ENCODE measurements at places on chromosomes 2 and 18. TPM values are rescaled to one million over a fixed set of nuclear protein-coding genes. Genes with fewer than 3 reads are reported as not detected.

PAIP2B gene
- total RNA-seq = 2.4 TPM

GMCL1 gene
- total RNA-seq = 14.2 TPM

TPO gene
- total RNA-seq = not detected

AGAP1 gene
- total RNA-seq = 1.4 TPM

DNAH7 gene
- not detected for total RNA-seq

CREB1 gene
- 81.8 TPM for total RNA-seq

DNA sequence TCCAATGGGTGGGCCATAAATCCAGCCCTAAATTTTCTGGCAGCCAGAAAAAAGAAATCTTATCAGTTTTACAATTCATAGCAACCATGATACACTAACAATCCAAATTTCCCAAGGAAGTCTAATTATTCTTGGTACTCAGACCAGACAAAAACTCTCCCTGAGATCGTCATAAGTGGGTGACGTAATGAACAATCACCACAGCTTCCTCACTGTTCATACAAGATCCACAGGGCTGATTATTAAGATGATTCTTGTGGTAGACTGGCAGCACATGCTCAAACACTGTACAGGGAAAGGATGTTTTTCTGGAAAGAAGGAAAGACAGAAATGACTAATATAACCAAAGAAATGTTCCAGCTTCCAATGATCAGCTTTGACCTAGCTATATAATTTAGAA lies 178.3 kb upstream of the CRIM1 start:
- no peak for DNase-seq

GRCh38 chr2:187397886-187398285 lies 50.2 kb downstream of the CALCRL start:
- no peak for DNase-seq

- no peak for DNase-seq
These were observed 356.4 kb upstream of the ACVR2A start for GRCh38 chr2:147488472-147488871.

DNA sequence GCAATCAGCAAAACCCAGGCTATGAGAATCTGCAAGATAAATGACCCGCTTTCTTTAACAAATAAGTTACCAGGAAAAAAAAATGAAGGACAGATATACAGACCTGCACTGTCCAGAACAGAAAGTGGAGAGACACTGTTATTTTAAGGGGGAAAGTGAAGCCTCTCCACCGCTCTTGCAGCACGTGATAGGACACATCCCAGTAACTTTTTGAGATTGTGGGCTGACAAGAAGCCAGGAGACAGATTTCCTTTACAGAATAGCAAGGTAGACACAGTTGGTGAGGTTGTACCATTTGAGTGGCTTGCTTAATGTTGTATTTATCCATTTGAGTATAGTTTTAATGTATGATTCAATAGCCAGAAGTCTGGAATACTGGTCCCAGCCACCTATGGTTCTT lies 13.0 kb downstream of the TMEM169 start:
- no peak for DNase-seq

GRCh38 chr2:222864296-222864695 lies 3.5 kb downstream of the ACSL3 start:
- no peak for DNase-seq

- DNase-seq = no peak
These were observed 312.0 kb downstream of the GPD2 start for GRCh38 chr2:156748221-156748620.

GRCh38 chr2:158112992-158113391 lies 11.3 kb downstream of the UPP2 start:
- DNase-seq = no peak

- no peak for DNase-seq
These were observed 84.7 kb downstream of the POLR1A start for GRCh38 chr2:86020984-86021383.

DNA sequence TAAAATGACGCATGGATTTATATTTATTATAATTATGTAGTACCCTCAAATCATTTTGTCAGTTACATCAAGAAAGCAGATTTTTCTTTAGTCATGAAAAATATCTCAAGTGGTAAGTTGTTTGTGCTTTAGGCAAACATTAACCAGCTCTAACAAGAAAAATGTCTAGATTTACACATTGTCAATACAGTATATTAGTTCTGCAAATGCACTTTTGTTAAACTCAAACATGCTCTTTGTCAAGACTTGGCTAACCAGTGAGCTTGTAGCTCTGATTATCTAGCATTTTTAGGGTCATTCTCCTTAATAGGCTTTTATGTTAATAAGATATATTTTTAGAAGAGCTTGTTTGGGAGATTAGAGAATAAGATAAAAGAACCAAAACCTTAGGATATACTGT lies 32.7 kb downstream of the SCRN3 start:
- DNase-seq = no peak

DNA sequence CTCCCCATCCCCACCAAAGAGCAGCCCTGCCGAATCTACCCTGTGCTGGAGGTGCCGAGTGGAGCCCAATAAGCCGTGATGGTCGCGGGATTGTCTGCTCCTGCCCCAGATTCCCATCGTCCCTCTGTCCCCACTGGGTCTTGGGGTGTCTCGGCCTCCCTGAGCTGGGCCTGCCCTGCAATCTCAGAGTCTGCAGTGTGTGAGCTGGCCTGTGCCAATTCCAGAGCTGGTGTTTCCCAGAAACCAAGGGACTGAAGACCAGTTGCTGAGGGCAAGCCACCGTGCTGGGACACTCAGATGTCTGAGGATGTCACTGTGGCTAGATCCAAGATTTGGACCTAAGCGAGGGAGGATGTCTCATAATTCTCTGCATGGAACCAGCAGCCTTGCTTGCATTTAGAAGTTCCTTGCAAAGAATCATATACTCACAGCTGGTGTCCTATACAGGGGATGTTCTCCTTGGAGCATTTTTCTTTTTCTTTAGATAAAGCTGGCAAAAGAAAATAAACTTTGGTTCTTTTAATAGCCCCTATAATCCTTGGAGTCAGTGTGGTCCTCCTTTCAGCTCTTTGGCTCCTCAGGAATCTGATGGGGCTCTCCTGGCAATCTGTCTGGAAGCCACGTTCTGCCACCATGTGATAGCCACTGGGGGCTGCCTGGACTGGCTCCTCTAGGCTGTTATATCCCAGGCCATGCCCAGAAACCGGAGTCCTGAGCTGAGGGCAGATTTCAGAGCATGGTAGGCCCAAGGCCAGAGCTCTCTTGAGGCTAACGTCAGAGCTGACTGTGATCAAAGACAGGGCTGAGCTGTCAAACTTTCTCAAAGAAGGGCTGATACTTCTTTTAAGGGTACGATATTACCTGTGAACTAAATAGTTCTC lies 140.1 kb upstream of the HAAO start:
- DNase-seq = no peak

DNA sequence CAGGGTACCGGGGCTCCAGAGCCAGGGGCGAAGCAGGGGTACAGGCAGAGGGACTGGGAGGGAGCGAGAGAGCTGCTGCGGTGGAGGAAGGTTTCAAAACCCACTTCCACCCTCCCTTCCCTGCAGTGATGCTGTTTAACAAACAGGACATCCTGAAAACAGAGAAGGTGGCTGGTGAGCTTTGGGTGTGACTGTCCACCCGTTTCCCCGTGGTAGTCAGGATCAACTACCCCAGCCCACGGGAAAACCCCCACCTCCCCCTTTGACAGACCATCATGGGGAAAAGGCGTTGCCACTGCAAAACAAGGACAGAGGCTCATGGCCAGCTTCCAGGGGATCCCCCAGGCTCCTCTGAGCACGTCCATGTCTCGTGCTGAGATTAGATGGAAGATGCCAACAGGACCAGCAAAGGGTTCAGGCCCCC lies 12.9 kb downstream of the TMEM185B start:
- no peak for DNase-seq

DNA sequence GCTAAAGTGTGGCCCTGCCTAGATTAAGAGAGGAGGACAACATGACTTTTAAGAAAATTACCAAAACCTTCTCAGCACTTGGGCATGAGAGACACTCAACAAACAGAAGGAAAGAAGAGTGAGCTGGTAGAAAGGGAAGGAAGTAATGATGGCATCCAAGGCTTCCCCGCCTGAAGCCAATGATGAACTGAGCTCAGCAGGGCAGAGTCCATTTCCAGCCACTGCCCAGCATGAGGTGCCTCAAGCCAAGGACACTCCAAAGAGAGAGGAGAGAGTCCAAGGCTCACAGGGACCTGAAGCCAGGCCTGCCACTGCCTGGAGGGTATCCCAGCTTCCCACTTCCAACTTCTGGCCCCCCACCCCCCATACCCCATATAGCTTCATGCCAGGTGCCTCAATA lies 9.5 kb upstream of the TNS1 start:
- no peak for DNase-seq

DNA sequence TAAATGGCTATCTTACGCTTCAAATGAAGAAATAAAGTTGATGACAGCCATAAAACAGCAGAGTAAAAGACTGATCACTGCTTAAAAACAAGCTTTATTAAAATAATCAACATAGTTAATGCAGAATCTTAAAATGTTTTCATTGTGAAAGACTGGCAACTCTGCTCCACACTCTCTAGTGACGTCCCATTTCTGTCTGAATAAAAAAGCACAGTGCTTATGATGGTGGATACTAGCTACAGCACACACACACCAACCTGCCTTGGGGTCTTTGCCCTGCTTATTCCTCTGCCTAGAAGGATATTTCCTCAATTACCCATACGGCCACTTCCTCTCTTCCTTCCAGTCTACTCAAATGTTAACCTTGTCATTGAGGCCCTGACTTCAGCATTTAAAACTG lies 19.1 kb downstream of the C1D start:
- DNase-seq = no peak

- DNase-seq = no peak
These were observed 694.6 kb upstream of the ACVR2A start for GRCh38 chr2:147150241-147150635.

- no peak for DNase-seq
These were observed 123.6 kb downstream of the EIPR1 start for GRCh38 chr2:3253913-3254441.

GRCh38 chr2:226984750-226985582 lies 149.1 kb downstream of the RHBDD1 start:
- DNase-seq = peak; percentile 25

Data from activated naive CD8-positive, alpha-beta T cell treated with anti-CD3 and anti-CD28 coated beads for 36 hours (primary cell).